ENCODE measurements at places on chromosomes 5 and 9. TPM values are rescaled to one million over a fixed set of nuclear protein-coding genes. Genes with fewer than 3 reads are reported as not detected.

Gene IFNA7
- not detected for polyA plus RNA-seq

Gene FAM114A2
- polyA plus RNA-seq, result 20.2 TPM

Gene PCDHB7
- polyA plus RNA-seq, result 2.1 TPM

Gene LURAP1L
- polyA plus RNA-seq, result 0.59 TPM

Gene SIMC1
- 20.7 TPM for polyA plus RNA-seq

Gene RORB
- polyA plus RNA-seq, result 0.77 TPM

Gene CCDC152
- 1.5 TPM for polyA plus RNA-seq

Gene C5orf58
- polyA plus RNA-seq, result not detected

Gene TSPAN17
- 66.4 TPM for polyA plus RNA-seq

Gene SPATA31C1
- not detected for polyA plus RNA-seq

Gene NAIP
- 31.1 TPM for polyA plus RNA-seq

Gene RASGRF2
- 0.42 TPM for polyA plus RNA-seq

Measured in neural cell (in vitro differentiated cells).